NCI-H460 (cell line): ENCODE measurements at places on chromosomes 2 and 18.

- no peak for DNase-seq
Measured at GRCh38 chr2:205494537-205495235, 187.6 kb upstream of the NRP2 start.

GRCh38 chr2:42726680-42727079 lies 37.3 kb downstream of the OXER1 start:
- DNase-seq = no peak

- no peak for DNase-seq
Measured at GRCh38 chr2:72696559-72696958, 129.3 kb downstream of the EXOC6B start.

DNA sequence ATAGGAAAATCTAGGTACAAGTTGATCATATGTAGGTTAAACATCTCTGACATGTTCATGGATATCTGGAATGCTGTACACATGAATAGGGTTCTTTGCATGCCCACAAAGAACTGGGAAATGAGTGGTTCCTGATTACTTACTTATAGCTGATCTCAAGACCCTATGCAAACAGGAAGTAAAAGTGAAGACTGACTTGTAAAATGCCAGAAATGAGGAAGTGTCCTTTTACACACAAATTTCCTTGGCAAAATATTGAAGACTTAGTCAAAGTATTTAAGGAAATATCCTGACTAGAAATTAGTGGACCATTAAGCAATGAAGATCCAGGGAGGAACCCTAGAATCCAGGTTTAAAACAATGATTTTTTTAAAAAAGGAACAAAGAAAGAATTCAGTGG lies 203.7 kb upstream of the DLGAP1 start:
- DNase-seq = no peak

DNA sequence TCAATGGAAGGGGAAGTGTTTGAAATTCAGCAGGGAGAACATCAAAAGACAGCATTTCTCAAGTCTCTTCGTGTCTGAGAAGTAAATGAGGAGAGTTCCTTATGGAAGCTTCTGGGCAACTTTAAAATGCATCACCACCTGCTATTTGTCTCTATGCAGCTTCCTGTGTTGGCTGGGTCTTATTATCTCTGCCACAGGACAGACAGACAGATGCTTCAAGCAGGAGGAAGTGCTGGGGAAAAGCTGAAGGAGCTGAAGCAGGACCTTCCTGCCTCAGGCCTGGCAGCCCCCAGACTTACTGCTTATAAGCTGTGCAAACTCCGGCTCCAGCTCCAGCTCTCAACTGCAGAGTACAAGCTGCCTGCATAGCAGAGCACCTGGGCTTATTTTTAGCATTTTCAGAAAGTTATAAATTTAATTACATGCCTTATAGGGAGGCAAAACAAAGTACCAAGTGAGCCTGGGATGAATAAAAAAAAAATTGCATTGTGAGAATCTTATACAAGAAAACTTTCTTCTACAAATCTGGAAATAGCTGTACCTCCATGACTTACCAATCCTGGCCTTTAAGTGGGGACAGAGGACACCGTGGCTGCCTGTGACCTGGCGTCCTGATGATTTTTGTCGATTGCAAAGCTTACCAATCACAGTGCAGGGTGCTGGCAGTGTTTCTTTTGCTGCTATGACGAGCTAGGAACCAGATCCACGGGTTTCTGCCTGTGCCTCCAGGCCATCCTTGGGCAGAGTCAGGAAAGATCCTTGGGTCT lies 206.3 kb downstream of the SEPTIN10 start:
- DNase-seq = no peak
